ENCODE measurements at places on chromosomes 2 and 18.

DNA sequence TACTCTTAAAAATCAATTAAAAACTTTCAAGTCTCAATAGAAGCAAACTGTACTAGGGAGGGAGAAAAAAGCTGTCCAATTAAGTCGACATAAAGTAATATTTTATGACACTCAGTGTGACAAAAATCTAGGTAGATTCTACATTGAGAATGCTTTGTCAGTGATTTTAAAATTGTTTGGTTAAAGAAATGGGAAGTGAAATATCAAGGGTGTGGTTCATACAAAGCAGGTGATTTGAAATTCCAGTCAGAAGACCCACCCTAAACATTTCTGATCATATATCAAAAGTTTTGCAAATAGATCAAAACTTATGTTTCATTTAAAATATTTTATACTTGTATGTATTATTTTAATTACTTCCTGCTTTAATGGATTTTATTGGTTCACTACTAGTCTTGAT lies 338.9 kb upstream of the DCC start:
- DNase-seq: no peak

DNA sequence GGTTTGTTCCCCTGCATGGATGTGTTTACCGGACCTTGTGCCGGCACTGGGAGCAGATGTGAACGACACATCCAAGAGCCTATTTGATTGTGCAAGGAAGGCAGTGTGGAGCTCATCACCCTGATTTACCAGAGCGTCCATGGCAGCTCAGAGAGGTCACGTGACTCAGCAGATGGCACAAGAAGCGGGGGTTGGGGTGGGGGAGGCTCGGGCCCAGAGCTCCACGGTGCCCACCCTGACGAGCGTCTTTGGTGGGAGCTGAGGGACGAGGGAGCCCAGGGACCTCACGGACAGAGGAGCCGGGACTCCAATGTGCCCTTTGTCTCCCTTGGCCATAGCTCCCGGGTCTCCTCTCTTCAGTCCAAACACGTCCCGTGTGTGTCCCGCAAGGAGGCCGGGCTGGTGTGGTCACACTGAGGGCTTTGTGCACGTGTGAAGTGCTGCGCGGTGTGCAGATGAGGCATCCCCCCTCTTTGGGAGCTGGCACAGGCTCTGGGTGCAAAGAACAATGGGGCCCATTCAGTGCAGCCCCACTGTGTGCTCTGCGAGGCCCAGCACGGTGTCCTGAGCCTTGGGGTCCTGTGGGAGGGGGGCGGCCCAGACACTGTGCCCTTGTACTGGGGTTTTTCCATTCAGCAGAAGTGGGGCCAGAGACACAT lies 15.5 kb downstream of the KCNIP3 start:
- DNase-seq: no peak

GRCh38 chr2:145137211-145137610 lies 617.3 kb upstream of the ZEB2 start:
- no peak for DNase-seq

GRCh38 chr18:26640541-26640940 lies 92.2 kb upstream of the KCTD1 start:
- no peak for DNase-seq

GRCh38 chr2:151862700-151863099 lies 34.5 kb upstream of the ARL5A start:
- DNase-seq: peak; percentile 57

DNA sequence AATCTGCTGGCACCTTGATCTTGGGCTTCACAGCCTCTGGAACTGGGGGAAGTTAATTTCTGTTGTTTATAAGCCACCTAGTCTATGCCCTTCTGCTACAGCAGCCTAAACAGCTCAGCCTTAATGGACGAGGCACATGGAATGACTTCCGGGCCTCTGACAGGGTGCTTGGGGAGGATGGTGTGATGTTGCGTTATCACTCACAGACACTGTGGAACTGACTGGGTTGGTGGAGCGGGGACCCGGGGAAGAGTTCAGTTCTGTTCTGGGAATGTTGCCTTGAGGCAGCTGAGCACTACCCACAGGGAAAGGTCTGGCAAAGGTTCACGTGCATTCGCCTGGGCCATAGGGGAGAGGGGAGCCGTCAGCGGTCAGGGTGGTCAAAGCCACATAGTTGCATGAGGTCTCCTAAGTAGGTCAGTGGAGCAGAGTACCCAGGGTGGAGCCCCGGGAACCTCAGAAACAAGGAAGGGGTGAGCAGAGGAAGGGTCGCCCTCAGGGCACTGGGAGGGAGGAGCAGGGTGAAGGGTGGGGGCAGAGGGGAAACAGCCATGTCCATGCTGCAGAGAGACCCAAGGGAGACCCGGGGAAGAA lies 36.2 kb downstream of the LRRFIP1 start:
- DNase-seq: no peak

GRCh38 chr18:79490626-79491041 lies 94.9 kb downstream of the NFATC1 start:
- no peak for DNase-seq

GRCh38 chr18:46315161-46315560 lies 211.0 kb downstream of the HAUS1 start:
- no peak for DNase-seq

GRCh38 chr2:226117510-226118065 lies 682.0 kb downstream of the IRS1 start:
- DNase-seq: no peak

DNA sequence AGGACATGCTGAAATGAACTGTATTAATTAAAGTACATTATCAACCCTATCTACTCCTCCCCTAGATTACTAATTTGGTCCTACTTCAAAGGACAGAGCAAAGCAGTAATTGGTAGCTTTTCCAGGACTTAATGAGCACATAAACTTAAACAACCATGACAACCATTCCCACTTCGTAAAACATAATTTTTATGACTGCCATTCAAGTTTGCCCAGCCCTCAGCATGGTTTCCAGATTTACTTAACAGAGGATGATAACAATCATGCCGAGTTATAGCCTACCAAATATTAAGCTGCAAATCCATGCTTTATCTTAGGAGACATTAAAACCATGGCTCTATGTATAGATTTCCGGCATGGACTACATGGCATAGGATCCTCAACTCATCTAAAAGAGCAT lies 401.1 kb upstream of the CHAC2 start:
- DNase-seq: no peak

DNA sequence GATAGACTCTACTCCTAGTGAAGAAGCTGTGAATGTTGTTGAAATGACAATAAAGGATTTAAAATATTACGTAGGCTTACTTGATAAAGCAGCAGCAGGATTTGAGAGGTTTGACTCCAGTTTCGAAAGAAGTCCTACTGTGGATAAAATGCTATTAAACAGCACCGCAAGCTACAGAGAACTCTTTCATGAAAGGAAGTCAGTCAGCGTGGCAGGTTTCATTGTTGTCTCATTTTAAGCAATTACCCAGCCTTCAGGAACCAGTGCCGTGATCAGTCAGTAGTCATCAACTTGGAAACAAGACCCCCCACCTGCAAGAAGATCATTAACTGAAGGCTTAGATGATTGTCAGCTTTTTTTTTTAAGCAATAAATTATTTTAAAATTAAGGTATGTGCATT lies 14.0 kb downstream of the USP14 start:
- DNase-seq: no peak

GRCh38 chr2:3098231-3098630 lies 279.4 kb downstream of the EIPR1 start:
- no peak for DNase-seq

- no peak for DNase-seq
Measured at GRCh38 chr2:4668381-4668780, 965.0 kb downstream of the DCDC2C start.

- DNase-seq: no peak
Measured at GRCh38 chr2:35292199-35292598, 1063.4 kb upstream of the CRIM1 start.

DNA sequence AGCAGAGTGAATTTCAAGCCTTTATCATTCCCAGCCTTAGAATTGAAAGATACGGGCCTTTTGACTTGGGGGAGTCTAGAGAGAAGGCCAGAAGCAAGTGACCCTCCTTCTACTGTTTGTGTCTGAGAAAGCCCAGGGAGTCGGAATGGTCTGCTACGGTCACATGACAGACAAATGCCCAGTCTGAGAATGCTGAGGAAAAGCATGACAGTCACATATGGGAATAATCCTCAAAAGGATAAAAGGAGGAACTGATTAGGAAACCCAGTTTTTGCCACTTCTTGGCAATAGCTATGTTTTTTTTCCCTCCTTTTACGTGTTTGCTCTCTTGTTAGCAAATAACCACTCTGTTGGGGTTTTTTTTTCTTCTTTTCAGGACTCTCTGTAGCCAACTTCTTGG lies 38.1 kb upstream of the HNRNPA3 start:
- no peak for DNase-seq

DNA sequence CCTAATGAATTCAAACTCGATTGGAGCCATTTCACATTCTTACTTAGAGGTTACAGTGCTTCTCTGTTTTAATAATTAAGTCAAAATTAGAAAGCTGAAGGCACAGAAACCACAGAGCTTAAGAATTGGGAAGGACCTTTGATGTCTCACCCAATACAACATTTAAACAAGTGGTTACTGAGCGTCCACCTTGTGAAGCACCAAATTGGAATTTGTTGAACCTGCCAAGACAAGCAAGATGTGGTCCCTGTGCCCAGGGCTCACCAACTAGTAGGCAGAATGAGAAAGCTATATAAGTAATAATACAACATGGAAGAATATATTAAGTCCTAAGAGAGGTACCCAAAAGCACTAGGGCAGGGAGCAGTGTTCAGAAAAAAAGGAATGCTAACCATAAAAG lies 64.5 kb upstream of the NPAS2 start:
- no peak for DNase-seq

- no peak for DNase-seq
Measured at GRCh38 chr2:109231996-109232705, 103.1 kb downstream of the SH3RF3 start.

GRCh38 chr2:170582313-170582712 lies 132.8 kb upstream of the SP5 start:
- DNase-seq: no peak

- DNase-seq: no peak
Measured at GRCh38 chr2:229150317-229150716, 120.8 kb downstream of the PID1 start.

- DNase-seq: no peak
Measured at GRCh38 chr2:172635548-172635947, 79.7 kb downstream of the PDK1 start.

- DNase-seq: no peak
Measured at GRCh38 chr2:148362144-148362796, 282.3 kb upstream of the EPC2 start.

DNA sequence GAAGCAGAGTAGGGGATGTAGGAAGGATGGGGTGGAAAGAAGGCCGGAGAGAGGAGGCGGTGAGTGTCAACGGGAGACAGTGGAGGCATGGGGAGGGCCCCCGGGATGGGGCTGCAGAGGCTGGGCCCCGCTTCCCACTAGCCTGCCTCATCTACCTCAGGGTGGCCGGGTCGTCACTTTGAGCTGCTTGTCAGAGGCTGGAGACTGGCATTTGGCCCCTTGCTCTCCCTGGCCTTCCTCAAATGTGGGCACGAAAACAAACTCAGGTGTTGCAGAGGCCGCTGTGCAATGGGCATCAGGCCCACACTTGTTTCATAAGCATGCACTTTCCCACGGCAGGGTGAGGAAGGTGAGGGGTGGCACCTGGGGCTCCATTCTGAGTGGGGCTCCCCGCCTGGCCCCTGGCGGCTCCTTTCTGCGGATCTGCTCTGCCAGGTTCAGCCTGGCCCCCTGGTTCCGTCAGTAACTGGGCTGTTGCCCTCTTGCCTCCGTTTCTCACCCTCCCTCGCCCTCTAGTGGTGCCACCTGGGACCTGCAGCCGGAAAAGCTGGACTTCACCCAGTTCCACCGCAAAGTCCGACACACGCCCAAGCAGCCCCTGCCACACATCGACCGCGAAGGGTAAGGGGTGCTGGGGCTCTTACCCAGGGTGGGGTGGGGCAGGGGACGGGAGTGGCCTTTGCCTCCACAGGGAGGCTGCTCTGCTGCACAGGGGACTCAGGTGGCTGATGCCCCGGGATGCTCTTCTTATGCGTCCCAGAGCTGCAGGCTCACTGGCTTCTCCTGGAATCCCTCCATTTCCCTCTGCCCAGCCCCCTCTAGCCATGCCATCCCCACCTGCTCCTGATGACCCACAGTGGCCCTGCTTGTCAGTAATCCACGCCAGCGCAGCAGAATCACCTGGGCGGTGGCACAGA lies 125.4 kb downstream of the CTIF start:
- peak; percentile 52 for DNase-seq

DNA sequence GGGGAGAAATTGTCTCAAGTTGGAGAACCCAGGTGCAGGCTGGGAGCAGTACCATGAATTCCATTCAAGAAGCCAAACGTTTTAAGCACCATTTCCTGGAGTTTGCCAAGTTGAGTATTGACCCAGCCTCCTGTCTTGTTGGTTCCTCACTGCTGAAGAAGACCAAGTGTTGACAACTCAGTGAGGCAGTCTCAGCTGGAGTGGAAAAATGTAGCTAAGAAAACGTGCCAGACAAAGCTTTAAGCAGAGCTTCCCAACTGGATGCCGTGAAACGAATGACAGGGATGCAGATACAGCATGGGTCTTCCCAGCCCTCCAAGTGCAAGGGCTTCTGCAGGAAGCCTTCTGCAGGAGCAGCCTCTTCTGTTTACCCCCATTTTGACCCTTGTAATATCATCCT lies 778 bp upstream of the INPP1 start:
- no peak for DNase-seq

DNA sequence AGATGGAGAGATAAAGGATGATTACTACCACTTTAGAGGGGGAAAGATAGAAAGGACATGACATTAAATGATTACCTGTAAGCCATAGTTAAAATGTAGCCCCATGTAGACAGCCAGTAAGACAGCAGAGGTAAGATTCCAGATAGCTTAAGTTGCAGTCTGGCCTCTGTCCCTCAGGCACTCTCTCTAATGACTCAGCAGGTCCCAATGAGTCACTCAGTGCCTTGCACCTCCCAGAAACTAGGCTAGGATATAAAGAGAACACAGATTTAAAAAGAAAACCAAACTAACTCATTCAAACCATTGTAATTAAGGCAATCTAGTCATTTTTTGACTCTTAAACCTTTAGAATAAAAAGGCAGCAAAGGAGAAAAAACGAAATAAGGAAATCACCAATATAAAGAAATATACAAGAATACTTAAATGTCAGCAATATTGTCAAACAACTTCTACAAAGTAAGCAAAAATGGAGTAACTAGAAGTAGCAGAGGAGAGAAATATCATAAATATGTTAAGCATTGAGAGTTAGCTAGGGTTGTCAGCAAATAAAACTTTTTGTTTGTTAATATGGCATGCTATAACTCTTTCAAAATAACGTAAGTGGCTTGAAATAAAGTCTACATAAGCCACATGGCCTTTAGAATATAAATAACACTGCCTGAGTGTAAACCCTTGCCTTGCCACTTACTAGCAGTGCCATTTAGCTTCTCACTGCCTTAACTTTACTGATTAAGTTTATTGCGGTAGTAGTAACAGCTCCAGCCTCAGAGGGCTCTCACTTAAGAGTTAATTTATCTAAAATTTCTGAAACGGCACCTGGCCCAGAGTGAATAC lies 48.5 kb downstream of the SOCS6 start:
- DNase-seq: no peak

GRCh38 chr2:120177973-120178372 lies 45.2 kb downstream of the TMEM185B start:
- DNase-seq: no peak

- DNase-seq: no peak
Measured at GRCh38 chr2:229921101-229921891, 513 bp downstream of the TRIP12 start.

Data from GM19239 (cell line).